Activated T-cell treated with anti-CD3 and anti-CD28 coated beads for 48 hours (primary cell): ENCODE measurements at places on chromosomes 11 and 22.
A peak's percentile ranks its signal among the peaks of the same experiment; 100 is the strongest.

DNA sequence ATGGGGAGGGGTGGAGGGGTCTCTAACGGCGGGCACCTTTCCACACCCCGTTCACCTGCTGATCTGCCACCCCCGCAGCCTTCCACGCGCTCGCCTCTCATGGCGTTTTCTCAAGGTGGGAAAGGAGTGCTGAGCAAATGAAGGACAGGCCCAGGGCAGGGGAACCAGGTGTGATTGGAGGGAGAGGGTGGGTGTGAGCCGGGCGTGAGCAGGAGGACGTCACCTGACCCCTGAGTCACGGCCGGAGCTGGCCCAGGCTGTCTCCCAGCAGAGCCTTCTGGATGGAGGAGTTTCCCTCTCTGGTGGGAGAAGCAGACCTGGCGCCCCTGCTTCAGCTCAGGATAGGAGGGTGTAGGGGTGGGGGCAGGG, 14.0 kb upstream of the ARHGAP8 start:
- no peak for DNase-seq

DNA sequence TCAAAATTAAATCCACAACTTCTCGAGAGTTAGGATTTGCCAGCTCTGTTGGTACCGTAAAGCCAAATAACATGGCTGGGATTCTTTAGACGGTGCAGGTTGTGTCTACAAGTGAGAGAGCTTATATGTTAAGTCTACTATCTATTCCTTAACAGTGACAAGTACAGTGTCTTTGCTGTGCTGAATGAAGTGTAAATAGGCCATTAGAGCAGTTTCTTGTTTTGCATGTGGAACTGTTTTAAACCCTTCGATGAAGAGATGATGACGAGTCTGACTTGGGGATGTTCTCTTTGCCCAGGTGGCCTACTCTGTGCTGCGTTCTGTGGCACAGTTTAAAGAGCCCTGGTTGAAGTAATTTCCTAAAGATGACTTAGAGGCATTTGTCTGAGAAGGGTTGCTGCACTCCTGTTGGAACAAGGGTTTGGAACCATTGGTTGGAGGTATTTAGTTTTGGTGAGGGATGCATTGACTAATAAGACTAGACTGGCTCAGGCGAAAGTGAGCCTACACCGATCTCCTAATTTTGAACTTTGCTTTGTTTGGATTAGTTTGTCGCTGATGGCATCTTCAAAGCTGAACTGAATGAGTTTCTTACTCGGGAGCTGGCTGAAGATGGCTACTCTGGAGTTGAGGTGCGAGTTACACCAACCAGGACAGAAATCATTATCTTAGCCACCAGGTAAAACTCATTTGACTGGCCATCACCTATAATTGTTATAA, 988 bp downstream of the RPS3 start:
- DNase-seq = no peak

DNA sequence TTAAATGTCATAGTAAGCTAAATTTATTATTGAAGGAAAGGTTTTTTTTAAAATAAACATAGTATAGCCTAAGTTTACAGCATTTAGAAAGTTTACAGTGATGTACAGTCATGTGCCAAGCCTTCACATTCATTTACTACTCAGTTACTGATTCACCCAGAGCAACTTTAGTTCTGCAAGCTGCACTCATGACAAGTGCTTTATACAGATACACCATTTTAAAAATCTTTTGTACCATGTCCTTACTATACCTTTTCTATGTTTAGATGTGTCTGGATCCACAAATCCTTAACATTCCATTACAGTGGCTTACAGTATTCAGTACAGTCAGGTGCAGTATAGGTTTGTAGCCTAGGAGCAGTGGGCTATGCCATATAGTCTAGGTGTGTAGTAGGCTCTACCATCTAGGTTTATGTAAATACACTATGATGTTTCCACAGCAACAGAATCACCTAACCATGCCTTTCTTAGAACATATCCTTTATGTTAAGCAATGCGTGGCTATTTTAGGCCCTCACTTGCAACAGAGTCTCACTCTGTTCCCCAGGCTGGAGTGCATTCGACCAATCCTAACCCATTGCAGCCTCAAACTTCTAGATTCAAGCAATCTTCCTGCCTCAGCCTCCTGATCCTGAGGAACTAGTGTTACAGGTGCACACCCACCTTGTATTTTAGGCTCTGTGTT, 79.5 kb upstream of the SLC25A18 start:
- no peak for DNase-seq

- no peak for DNase-seq
Measured at GRCh38 chr22:50699756-50700386, 27.2 kb downstream of the SHANK3 start.

DNA sequence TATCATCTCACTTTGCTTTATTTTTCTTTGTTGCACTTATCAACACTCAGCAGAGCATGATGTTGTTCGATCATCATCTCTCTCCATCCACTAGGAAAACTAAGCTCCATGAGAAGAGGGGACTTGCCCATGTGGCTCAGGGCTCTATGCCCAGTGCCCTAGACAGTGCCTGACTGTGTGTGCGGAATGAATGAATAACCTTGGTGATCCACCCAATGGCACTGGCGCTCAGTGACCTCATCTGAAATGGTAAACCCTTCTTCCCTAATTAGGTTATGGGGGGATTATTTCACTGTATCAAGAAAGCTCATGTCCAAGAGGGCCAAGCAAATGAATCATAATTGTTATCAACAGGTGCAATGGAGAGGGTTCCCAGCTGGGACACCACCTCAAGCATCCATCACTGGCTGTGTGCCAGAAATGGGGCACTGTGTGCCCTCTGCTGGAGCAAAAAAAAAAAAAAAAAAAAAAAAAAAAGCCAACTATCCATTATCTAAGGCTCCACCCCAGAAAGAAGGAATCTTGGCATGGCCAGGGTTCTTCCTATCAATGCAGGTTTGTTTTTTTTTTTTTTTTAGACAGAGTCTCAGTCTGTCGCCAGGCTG, 172.6 kb downstream of the LARGE1 start:
- no peak for DNase-seq

DNA sequence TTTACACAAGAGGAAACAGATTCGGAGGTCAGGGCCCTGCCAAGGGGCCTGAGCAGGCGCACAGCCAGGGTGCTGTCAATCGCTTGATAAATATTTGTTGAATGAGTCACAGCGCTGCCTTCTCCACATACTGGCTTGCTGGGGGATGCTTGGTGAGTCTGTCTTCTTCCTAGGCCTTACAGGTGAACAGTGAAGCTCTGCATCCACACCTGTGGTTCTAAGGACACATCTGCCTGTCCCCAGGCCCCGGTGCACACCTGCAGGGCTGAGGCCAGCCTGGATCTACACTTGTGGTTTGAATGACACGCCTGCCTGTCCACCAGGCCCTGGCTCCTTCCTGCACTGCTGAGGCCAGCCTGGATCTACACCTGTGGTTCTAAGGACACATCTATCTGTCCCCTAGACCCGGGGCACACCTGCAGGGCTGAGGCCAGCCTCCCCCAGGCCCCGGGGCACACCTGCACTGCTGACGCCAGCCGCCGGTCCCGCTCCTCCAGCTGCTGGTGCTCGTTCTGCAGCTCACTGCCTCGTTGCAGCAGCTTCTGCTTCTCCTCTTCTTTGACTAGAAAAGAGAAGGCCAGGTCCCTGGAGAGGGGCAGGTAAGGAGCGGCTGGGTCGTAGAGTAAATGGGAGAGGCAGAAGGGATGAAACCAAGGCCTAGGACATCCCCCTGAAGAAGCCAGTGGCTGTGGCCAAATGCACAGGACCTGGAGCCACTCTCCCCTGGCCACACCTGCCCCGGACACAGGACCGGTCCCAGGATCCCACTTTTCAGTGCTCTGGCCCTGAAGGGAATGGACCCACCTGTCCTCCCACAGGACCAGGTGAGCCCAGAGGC, 124.6 kb downstream of the PHF21B start:
- DNase-seq = no peak

- DNase-seq = no peak
Measured at GRCh38 chr11:93099806-93100205, 98.0 kb downstream of the SLC36A4 start.

GRCh38 chr11:44630511-44631210, 65.2 kb downstream of the CD82 start:
- DNase-seq = no peak

DNA sequence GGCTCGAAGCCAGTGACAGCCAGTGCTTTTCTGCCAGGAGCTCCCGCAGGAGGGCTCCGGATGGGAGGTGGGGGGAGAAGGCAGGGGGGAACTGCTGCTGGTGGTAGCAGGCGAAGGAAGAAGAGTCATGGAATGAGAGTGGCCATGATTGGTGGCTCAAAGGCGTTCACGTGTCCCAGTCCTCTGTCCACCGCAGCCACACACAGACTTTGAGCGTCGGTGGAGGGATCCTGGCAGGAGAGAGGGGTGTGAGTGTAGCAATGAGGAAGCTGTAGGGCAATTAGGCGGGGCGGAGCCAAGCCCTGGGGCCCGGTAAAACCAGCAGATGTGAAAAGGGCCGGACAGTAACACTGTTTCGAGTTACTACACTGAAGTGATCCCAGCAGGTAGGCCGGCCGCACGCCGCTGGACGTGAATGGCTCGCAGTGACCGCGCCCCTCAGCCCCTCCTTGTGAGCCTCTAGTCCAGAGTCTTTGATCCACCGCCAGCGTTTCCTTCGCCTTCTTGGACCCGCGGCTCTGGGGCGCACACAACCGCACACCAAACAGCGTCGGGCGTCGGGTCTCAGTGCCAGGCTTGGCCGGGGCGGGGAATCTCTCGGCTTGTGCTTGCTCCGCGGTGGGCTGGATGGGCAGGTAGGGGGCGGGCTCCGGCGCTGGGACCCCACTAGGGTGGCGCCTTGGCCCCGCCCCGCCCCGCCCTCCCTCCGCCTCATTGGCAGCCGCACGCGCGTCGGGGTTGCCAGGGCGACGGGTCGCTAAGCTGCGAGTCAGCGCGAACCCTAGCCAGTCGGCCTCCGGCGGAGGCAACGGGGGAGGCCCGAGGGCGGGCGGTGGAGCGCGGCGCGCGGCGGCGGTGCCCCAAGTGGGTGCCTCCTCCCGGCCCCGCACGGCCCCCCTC, at the start of gene LRRC10B:
LRRC10B (plus strand) TSS at position 788 of the 900 bp plus-strand sequence. CDS start 250 bp downstream, outside the sequence.
- peak; percentile 38 for DNase-seq

DNA sequence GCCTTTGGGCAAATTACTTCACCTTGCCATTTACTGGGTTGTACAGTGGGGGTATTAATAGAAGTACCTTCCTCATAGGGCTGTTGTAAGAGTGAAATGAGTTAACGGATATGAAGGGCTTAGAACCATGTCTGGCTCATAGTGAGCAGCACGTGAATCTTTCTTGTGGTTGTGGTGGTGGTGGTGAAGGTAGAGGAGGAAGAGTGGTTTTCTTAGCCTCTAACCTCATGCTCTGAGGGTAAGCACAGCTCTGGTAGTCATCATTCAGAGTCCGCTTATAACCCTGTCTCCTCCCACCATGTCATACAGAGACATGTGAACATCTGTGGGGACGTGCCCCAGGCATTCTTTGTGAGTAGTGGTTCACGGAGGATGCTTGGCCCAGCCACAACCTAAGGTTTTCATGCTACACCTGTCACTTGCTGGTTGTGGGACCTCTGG, 43.6 kb downstream of the TEAD1 start:
- peak; percentile 31 for DNase-seq

DNA sequence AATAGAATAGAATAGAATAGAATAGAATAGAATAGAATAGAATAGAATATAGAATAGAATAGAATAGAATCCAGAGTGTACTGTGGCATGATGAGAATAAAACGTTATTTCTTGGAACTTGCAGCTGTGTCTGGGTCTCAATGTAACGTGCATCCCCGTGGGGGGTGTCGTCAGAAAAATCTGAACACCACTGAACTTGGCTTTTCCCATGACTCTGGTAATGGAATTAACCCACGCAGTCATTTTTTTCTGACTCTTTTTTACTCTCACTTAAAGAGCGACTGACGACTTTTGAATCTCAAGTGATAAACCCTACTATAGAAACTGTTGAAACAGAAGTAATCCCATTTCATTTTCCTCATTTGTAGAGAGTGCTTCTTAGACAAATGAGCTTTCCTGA, 92.4 kb upstream of the BID start:
- DNase-seq = no peak

DNA sequence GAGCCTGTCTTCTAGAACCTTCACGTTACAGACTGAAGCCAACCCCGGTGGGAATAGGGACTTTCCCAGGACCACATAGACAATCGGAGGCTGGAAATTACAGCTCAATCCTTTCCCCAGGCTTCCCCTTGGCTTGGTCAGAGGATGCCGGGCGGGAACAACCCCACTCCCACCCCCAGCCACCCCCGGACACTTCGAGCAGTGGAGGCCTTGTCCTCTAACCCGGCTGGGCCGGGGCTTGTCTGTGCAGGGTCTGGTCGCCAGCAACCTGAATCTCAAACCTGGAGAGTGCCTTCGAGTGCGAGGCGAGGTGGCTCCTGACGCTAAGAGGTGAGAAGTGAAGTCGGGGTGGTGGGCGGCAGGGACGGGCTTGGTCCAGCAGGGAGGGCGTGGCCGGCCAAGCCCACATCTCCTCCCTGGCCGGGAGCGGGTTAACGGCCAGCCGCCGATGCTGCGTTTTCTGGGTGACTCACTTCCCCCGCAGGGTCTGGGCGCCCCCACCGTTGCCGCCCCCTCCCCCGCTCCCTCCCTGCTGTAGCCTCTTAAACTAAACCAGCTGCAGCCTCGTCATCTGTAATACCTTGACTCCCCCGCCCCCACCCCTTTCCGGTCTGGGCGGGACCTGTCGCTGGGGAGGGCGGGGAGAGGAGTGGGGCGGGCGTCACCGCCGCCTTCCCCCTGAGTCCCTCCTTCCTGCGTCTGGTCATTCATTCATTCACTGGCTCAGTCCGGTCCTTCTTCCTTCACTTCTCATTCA, 1.5 kb downstream of the LGALS1 start:
- DNase-seq = peak; percentile 91

GRCh38 chr11:46698597-46698996, 1.8 kb downstream of the ARHGAP1 start:
- DNase-seq = no peak
